ENCODE measurements at places on chromosomes 2 and 18.

GRCh38 chr2:51535763-51536162, 503.8 kb upstream of the NRXN1 start:
- no peak for DNase-seq

DNA sequence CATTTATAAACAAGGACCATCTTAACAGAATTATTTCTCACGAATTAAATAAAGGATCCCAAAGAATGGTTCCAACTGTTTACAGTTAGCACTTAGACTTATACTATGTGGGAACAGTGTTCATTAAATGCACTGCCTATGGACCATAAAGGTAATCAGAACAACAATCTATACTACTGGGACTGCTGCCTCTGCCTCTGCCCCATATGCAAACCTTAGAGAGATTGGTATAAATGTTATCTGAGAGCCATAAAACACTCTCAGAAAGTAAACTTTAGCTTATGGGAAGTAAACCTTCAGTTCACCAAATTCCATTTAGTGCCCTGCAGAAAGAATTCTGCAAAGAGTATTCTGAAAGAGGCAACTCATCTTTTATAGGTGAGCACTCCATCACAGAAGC, 448.0 kb downstream of the NCKAP5 start:
- no peak for DNase-seq

GRCh38 chr18:57023275-57023882, 123.5 kb upstream of the BOD1L2 start:
- no peak for DNase-seq

GRCh38 chr2:57402755-57403154, 643.9 kb upstream of the VRK2 start:
- DNase-seq: no peak

- no peak for DNase-seq
Observed at GRCh38 chr18:75966431-75966830, 528.6 kb downstream of the ZNF516 start.

DNA sequence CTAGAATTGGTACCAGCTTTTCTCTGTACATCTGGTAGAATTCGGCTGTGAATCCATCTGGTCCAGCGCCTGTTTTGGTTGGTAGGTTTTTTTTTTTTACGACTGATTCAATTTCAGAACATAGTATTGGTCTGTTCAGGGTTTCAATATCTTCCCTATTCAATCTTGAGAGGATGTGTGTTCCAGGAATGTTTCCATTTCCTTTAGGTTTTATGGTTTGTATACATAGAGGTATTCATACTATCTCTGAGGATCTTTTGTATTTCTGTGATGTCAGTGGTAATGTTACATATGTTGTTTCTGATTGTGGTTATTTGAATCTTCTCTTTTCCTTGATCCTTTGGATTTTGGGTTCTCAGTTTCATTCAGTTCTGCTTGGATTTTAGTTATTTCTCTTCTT, 172.1 kb upstream of the ITGA4 start:
- no peak for DNase-seq

GRCh38 chr2:75042823-75043222, 84.4 kb downstream of the POLE4 start:
- DNase-seq: no peak

DNA sequence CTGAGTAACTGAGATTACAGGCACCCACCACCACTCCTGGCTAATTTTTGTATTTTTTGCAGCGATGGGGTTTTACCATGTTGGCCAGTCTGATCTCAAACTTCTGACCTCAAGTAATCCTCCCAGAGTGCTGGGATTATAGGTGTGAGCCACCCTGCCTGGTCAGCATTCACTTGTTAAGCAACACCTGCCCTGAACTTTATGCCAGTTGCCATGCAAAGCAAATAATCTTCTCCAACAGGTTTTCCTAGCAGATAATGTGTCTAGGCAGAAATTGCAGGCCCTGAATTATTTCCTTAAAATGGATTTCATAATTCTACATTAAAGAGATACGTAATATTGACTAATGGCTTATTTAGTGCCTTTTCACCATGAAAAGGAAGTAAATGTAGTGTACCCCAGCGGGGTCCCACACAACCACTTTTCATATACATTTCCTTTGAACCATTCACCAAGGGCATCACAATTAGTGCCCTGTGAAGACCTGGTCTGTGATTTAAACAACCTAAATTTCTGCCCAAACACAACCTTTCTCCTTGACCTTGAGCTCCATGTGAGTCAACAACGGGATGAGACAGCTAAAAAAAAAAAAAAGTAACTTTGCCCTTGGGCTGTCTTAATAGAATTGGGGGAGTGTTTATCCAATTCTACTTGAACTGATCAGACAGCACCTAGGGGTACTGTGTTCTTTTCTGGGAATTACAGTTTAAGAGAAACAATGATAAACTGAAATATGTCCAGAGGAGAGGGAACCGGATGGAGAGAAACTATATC, 41.6 kb downstream of the EEF1B2 start:
- DNase-seq: no peak

All from frontal cortex (tissue), 4 donors.